Activated T-cell treated with anti-CD3 and anti-CD28 coated beads, Interleukin-2, amount 50 U/mL, for 1 hour (primary cell): ENCODE measurements at places on chromosomes 13 and 19.

- no peak for DNase-seq
Measured at GRCh38 chr13:30466358-30466714, 600 bp upstream of the HMGB1 start.

- DNase-seq = peak; percentile 22
Measured at GRCh38 chr19:6590258-6590826, 608 bp downstream of the CD70 start.

DNA sequence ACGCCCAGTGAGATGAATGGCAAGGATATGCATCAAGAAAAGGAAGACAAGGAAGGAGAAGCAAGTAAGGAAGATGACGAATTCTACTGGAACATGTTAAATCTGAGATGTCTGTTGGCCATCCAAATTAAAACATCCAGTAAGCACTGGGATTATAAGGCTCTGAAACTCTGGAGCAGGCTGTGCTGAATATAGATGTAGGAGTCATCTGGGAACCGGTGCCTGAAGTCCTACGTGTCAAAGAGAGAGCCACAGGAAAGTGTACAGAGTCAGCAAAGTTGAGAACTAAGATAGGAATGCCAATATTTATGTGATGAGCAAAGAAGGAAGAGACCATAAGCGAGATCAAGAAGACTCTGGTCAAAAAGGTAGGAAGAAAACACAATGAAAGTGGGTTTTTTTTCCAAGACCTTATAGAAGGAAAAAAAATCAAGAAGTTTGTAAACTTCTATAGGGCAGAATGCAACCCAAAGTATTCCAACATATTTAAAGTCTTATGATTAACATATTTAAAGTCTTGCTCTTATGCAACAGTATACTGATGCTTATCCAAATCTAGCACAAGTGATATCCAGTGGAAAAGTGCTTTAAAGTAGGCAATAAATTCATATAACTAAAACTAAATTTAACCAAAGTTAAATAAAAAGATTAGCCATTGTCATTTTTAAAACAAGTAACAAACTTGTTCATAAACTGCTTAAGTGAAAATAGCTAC is 51.2 kb upstream of the EEF1AKMT1 start:
- no peak for DNase-seq

GRCh38 chr19:30174357-30174645 is 197.9 kb upstream of the ZNF536 start:
- DNase-seq = no peak

- DNase-seq = no peak
Measured at GRCh38 chr19:42558450-42559150, 30.3 kb upstream of the CEACAM1 start.

DNA sequence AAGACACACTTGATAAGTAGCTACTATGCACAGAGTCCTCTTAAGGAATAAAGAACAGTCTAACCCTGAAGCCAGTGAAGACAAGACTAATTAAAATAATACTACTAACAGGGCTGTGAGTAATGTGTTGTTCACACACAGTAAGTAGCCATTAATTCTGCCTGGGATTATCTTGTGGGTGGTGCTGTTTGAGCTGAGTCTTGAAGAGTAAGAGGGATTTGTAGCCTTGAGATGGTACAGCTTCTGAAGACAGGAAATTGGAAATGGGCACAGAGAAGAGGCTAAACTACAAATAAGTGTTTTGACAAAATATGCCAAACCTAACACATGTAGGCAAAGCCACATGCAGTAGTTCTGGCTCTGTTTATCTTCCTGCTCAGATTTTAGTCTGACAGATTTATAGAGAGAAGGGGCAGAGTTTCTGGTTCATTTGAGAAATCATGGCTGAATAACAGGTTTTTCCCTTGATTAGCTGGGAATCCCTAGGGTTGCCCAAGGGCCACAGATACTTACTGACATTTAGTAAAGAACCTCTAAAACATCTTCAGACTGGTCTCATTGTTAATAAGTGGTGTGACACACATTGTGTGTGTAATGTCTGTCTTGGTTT is 38.0 kb downstream of the ITGBL1 start:
- DNase-seq = no peak

DNA sequence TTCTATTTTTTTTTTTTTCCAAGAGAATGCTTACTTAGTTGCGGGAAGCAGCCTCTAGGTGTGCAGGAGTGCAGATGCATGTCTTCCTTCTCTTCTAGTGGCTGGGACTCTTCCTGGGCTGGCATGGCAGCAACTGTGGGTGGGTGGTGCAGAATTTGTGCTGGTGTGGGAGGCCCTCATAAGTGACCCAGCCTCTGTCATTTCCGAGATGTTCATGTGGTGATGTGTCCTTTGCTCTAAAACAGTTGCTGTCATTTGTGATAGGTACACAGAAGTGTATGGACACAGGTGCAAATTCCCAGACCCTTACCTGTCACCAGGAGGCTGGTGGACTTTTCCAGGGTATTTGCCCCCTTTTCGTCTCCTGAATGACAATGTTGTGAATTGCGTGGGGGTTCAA is 367.7 kb downstream of the KCNRG start:
- DNase-seq = no peak

- DNase-seq = peak; percentile 31
Measured at GRCh38 chr19:38433268-38433733, at the start of gene RYR1. TSS of gene RYR1 (plus strand) at chr19:38433691. CDS start at chr19:38433830, 139 bp downstream.

DNA sequence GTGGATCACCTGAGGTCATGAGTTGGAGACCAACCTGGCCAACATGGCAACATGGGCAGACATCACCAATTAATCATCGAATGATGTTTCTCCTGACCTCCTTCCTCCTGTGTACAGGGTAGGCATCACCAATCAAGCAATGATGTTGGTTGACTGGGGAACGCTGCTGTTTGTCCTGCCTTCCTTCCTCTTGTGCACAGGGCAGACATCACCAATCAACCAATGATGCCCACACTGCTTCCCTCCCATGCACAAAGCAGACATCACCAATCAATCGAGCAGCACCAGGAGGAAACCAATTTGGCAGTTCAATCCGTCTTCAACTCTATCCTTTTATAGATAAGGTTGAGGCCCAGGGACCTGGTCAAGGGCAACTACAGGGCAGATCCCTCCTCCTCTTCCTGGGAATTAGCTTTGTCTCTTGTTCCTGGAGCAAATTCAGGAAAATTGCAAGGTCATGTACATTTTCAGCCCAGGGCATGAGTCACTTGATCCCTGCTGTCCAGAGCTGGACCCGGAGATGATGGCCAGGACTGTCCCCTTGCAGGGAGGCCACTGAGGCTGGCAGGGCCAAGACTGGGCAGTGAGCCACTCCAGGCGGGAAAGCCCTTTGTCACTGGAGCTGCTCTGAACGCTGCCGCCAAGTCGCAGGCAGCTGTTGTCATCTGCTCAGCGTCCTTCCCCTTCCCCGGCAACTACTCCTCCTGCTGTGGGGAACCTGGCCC is 5.3 kb upstream of the CSNK1G2 start:
- DNase-seq = no peak

GRCh38 chr13:104833221-104833620 is 1702.2 kb downstream of the EFNB2 start:
- no peak for DNase-seq

DNA sequence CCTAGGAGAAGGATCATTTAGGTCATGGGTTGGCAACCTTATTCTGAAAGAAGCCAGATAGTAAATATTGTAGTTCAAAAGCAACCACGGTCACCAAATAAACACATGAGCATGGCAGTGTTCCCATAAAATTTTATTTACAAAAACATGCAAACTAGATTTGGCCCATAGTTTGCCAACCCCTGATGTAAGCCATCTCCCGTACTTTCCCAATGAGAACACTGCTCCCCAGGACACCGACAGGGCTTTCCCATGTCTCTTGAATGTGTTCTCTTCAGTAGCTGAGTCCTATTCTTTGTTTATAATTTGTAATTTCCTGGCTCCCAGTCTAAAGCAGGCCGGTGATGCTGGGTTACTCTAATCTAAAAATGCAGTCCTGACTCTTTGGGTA is 239.6 kb downstream of the LHFPL6 start:
- DNase-seq = no peak

- DNase-seq = no peak
Measured at GRCh38 chr19:17404621-17405249, 695 bp downstream of the BST2 start.

DNA sequence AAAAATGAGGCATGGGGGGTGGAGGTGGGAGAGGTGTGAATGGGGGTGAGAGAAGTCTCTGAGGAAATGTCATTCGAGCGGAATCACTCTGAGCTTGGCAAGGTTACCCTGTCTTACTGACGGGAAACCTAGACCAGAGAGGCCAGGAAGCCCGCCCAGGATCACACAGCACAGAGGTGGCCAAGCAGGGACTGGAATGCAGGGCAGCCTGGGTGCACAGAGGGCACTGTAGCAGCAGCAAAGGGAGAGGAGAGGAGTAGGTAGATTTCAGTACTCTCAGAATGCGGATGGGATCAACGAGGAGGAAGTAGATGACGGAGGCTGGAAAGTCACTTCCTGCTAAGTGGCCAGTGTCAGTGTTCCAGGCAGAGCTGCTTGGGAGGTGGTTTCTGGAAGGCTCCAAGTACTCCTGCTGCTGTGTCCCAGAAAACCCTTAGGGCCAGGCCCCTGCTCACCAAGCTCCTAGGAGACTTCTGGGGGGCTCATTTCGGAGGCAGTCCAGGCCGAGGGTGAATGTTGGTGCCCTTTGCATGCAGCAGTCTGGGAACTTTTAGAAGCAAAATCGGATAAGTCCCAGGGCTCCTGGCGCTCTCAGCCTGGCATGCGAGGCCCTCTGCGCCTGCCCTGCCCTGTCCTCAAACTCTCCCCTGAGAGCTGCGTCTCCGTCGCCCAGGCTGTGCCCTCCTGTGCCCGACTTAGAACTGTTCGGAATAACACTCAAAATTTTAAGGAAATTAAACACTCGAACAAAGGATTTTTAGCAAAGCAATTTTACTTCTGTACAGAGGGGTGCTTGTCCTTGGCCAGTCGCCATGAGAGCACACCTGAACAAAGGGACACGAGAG is 33.5 kb downstream of the DNM2 start:
- no peak for DNase-seq

- no peak for DNase-seq
Measured at GRCh38 chr13:111265701-111266035, 54.8 kb upstream of the TEX29 start.

DNA sequence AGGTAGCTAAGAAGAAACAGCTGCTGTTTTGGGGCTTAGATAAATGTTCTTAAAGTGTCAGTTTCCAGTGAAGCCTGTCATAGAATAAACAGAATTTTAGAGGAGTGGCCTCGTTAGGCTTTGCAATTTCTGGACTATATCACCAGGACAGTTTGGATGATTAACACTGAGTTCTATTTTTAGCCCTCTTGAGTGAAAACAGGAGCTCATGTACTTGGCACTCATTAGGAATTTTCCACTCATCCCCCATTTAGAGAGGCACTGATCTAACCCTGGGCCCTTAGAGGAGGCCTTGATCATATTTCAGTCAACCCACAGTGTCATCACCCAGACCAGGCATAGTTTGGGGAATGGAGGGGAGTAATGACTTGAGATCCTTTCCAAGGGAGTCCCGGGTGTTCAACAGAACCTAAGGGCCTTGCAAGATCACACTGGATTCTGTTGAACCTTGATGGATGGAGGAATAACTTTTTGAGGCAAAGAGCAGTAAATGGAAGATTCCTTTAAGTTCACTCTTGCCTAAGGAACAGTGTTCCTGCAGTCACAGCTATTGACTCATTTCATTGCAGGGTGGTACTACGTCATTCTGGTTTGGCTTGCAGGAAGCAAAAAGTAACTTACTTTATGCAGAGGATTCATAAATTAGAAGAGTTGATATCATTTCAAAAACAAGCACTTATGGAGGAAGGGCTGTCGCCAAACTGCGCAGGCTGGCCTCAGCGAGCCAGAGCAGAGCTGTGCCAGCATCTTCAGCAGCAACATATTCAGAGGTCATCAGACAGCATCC is 160.2 kb downstream of the SLC7A1 start:
- no peak for DNase-seq

DNA sequence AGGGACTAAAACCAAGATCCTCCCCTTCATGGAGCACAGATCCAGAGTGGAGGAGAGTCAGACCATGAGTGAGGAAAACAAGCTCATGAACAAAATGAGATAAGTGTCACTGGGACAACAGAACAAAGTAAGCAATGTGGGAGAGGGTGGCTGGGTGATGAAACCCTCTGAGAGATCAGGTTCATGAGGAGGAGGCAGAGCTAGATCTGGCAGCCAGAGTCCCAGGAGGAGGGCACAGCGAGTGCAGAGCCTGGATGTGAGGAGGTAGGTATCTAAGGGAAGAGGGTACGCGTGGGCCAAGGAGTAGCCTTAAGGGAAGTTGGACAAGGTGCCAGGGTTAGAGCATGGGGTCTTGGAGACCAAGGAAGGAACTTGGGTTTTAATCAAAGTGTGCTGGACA is 1311.9 kb downstream of the UQCRFS1 start:
- no peak for DNase-seq

- DNase-seq = no peak
Measured at GRCh38 chr13:93744033-93744432, 517.4 kb downstream of the GPC6 start.

GRCh38 chr13:101323601-101324000 is 92.7 kb downstream of the NALCN start:
- no peak for DNase-seq

- no peak for DNase-seq
Measured at GRCh38 chr13:35484384-35484783, 7.9 kb upstream of the MAB21L1 start.

- peak; percentile 80 for DNase-seq
Measured at GRCh38 chr19:16368385-16369305, 44.0 kb downstream of the KLF2 start.

GRCh38 chr19:1941146-1942077 is at the start of gene CSNK1G2:
TSS of gene CSNK1G2 (plus strand) at chr19:1941172. CDS start at chr19:1969773, 28,601 bp downstream.
- no peak for DNase-seq

DNA sequence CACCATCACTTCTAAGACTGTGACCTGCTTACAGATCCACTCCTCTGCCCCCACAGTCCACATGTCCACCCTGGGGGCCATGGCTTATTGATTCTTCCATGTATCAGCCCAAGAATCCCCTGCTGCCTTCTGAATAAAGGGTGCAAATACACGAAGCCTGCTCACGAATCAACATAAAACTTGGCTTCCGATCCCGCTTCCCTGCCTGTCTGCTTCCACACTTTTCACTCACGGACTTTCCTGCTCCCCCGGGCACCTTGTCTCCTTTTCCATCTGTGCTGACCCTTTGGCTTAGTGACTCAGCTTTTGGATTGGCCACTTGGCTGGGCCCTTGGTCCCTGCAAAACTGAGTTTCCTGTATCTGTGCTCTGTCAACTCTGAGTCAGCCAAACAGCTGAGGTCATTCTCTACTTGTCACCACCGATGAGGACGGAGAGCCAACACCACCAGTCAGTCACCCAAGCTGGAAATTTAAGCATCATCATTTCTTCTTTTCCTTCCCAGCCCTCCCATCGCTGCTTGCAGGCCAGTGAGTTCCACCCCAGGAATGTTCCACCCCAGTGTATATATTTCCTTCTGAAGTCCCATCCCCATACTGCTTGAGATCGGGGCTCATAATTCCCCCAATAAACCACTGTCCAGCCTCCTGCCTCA is 11.4 kb upstream of the USP12 start:
- no peak for DNase-seq
